Lung microvascular endothelial cell (primary cell): ENCODE measurements at places on chromosomes 1 and 21.

- peak; percentile 20 for DNase-seq
Measured at GRCh38 chr1:150562446-150563339, 13.5 kb downstream of the ADAMTSL4 start.

DNA sequence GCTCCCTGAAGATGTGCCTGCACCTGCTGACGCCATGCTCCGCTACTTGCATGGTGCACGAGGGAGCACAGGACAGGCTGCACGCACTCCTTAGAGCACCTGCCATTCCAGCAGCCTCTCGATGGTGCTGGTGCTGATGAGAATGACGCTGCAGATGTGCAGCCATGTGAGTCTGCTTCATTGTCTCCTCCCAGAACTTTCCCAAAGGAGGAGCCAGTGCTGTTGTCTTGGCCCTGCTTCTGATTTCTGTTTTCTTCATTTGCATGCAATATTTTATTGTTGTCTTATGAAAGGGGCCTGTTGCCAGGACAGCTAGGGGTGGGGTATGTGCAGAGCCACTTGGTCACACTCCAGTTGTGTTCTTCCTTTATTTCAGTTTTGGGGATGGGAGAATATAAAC, 70.1 kb downstream of the PCBP3 start:
- no peak for DNase-seq

GRCh38 chr1:216238844-216239243, 184.4 kb downstream of the USH2A start:
- no peak for DNase-seq

DNA sequence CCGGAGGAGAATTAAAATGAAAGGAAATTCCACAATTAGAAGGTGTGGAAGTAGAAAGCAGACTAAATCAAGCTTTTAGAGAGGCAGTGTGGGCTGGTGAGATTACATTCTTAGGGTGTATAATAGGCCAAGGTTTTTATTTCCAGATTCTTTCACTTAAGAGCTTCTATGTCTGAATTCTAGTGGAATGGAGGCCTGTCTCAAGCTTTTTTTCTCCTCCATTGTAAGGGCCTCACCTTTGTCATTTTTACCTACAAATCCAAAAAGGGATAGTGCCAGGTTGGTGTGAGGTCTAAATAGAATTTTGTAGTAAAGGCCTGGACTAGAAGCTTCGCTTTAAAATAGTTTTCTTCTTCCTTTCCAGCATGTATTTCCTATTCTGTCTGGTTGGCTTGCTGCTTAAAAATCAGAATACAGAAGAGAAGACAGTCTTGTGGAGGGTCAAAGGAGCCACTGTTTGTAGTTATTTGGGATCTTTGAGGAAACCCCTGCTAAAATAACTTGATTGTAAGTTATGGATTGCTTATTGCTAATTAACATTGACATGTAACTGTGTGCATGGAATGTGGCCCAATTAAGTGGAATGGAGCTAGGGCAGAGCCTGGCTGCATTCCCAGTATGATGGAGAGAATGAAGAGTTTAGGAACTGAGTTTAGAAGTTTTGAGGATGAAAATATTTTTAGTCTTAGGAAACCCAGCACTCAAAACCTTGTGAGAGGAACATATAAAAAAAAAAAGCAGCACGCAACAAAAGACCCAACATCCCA, 162.5 kb upstream of the B3GALT2 start:
- no peak for DNase-seq

DNA sequence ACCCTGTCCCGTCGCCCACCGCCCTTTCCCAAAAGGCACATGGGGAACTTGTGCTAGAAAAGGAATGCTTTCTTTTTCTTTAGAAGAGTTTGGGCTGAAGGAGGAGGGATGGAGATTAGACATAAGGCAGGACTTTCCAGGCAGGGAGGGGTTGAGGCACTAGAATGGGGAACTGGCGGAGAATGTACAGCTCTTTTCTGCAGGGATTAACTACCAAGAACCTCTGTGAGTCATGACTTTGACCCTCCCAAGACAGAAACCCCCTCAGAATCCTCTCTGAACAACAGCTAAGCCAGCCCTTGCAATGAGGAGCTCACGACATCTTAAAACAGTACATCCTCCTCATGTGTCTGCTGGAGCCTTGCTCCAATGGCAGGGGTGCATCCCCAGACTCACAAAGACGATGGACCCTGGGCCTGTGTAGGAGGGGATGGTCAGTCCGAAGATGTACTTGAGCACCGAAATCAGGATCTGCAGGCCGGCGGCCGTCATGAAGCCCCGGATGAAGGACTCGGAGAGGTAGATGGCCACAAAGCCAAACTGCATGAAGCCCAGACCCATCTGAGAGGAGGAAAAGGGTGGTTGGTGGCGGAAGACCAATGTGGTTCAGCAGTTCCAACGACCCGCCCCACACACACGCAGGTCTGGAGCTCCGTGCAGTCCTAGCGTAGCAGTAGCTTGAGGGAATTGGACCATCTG, 13.6 kb downstream of the SLC26A9 start:
- DNase-seq = no peak

GRCh38 chr1:183070923-183071618, 47.9 kb downstream of the LAMC1 start:
- DNase-seq = peak; percentile 97

GRCh38 chr1:38958967-38959366, 17.3 kb upstream of the RHBDL2 start:
- DNase-seq = peak; percentile 41

DNA sequence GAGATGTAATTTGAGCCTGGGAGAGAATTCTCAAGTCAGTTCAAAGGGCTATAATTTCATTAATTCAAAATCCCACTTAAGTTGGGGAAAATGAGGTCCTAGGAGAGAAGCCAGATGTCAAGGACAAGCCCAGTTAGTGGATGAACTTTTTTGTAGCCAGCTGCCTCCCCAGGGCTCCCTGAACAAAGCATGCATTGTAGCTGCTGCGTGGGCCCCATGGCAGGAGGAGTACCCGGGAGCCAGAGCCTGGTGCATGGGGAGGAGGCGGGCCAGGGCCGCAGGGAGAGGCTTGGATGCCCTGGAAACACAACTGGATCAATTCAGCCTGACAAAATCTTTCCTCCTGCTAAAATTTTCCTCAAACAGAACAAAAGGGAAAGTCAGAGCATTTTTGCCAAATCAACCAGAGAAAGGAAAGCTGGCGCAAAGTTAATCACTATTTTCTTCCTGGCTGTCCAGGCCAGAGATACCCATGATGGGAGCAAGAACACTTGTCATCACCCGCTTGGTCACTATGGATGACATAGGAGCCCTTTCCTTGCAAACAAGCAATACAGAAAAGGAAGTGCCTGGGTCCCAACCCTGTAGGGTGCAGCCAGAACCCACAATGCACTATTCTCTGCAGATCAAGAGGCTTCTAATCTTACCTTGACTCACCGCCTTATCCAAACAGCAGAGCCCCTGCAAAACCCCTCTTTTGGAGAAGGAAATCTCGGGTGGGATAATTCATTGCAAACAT, 248.1 kb upstream of the RAB4A start:
- no peak for DNase-seq

DNA sequence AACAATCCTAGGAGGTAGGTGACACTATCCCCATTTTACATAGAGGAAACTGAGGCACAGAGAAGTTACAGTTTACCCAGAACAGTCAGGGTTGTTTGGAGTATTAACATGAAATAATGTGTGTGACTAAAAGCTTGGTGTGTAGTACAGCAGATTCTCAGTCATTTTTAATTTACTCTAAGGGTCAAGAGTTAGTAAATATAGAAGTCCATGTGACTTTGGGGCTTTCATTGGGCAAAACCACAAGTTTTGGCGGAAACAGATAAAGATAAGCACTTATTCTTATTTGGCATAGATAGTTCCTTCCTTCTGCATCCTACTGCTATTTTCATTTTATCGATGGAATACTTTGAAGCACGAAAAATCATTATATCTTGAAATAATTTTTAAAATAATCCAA, 128.5 kb downstream of the DNM3 start:
- no peak for DNase-seq

GRCh38 chr21:43603233-43603626, 56.1 kb downstream of the HSF2BP start:
- DNase-seq = no peak

DNA sequence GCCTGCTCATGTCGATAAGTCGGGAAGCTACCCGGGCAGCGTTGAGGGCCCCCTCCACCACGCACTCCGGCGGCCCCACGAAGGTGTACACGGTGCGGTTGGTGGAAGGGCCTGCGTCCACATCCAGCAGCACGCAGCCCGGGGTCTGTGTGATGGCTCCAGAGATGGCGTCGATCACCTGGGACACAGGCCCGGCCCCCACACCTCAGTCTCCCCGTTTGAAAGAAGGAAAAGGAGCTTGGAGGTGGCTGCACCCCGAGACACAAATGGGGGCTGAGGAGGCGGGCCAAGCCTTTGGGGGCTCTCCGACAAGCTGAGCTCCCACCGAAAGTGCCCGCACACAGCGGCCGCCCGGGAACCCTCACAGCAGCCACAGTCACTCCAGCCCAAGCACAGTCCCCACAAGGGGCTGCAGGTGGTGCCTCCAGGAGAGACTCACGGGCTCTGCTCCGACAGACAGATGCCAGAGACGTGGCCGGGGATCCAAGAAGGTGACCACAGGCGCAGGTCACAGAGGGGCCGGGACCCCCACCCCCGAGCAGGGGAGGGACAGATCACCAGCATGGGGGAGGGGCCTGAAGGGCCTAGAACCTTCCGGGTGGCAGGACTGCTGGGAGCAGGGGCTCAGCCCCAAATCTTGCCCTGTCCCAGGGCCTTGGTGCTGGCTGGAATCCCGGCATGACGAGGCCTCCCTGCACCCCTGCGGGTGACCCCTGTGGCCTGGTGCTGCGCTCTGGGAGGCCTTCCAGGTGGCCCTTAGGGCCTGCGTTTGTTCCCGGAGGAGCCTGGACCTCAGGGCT, 1.0 kb downstream of the FTCD start:
- no peak for DNase-seq

DNA sequence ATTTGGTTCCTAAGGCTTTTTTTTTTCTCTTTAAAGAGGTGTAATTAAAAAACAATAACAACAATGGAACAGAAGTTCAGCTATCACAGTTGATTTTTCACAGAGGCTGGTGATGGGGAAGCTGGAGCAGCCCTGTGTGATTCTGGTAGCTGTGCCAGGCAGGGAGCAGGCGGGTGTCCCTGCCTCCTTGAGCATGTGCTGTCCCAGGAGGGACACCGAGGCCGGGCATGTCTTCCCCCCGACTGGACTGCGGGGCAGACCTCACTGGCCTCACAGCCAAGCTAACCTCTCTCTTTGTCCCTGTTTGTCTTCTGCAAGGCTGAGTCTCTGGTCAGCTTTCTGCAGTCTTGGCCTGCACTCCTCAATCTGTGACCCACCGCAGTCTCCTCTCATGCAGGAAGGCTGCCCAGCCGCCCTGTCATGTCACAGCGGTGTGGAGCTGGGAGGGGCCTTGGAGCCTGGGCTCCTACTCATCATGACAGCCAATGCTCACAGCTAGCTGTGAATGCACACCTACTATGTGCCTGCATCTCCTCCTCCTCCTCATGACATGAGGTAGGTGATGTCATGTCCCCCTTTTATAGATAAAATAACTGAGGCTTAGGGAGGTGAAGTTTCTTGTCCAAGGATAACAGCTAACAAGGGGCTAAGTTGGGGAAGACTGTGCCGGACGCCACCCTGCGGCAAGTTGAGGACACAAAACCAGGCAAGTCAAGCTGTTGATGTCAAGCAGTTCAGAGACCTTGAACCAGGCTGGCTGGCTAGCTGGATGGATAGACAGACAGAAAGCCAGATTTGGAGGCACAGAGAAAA, 10.3 kb upstream of the ACTL8 start:
- DNase-seq = no peak

- peak; percentile 32 for DNase-seq
Measured at GRCh38 chr1:178928976-178929375, 58.1 kb upstream of the ANGPTL1 start.

GRCh38 chr21:43302769-43303168, 124.2 kb downstream of the SIK1 start:
- no peak for DNase-seq

- no peak for DNase-seq
Measured at GRCh38 chr1:225707824-225708223, 54.9 kb upstream of the ENAH start.

DNA sequence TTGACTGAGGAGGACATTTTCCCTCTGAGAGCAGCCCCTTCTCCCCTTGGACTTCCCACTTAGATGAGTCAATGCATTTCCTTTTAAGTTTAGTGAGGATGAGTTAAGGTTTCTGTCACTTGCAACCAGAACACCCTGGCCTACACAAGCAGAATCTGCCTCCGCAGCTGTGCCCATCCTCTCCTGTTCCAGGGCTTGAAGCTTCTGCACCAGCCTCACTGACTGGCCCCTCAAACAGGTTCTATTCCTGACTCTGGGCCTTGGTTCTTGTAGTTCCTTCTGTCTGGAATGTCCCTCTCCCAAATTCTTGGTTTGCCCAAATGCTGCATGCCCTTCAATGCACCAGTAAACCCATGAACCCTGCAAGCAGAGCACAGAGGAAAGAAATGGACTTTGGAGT, 394.4 kb downstream of the PTPRU start:
- no peak for DNase-seq

DNA sequence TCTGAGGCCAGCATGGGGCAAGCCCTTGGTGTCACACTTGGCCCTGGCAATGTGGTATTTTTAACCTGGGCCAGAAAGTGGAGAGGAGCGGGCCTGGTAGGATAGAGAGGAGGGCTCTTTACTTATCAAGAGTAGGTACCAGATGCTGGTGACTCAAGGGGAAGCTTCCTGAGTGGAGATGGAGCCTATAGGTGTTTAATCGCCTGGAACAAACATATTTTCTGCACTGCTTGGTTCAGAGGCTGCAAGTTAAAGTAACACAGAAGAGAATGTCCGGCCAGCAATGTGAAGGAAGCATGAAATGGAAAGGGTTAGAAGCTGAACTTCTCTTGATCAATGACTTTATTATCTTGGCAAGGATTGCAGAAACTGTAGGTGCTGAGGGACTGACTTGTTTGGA, 74.3 kb downstream of the DDR2 start:
- DNase-seq = no peak

GRCh38 chr1:75258351-75258750, 124.2 kb downstream of the LHX8 start:
- no peak for DNase-seq

- DNase-seq = peak; percentile 55
Measured at GRCh38 chr1:205680073-205680851, at the start of gene SLC45A3. SLC45A3 (minus strand) TSS chr1:205680509; CDS start chr1:205664656, 15,853 bp downstream.

GRCh38 chr1:244311784-244312532, 139.8 kb downstream of the ADSS2 start:
- no peak for DNase-seq

- DNase-seq = no peak
Measured at GRCh38 chr1:114517348-114517747, 6.3 kb upstream of the TRIM33 start.

GRCh38 chr1:54795356-54795665, 5.8 kb downstream of the TTC22 start:
- DNase-seq = no peak

GRCh38 chr1:30798389-30799232, 41.0 kb upstream of the LAPTM5 start:
- DNase-seq = no peak
